T-helper 1 cell (primary cell): ENCODE measurements at places on chromosomes 11 and 22.

GRCh38 chr11:122633219-122633829, 22.2 kb upstream of the UBASH3B start:
- DNase-seq, result no peak

DNA sequence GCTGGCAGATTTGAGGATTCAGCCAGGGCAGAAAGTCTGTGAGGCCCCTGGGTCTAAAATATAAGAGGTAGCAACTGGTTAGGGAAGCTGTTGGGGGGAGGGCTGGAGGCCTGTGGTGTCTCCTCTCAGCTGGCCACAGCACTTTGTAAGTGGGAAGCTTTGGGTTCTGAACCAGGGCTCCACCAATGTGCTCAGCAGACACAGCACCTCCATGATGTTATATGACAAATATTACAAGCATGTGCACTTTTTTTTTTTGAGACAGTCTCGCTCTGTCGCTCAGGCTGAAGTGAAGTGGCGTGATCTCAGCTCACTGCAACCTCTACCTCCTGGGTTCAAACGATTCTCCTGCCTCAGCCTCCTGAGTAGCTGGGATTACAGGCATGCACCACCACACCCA, 8.0 kb downstream of the ARHGAP1 start:
- no peak for DNase-seq

GRCh38 chr11:61650781-61651571, 29.2 kb upstream of the DAGLA start:
- no peak for DNase-seq

- DNase-seq, result no peak
Observed at GRCh38 chr11:111194860-111195568, 50.5 kb upstream of the POU2AF2 start.

GRCh38 chr11:123406441-123407129, 23.5 kb upstream of the GRAMD1B start:
- peak; percentile 24 for DNase-seq

DNA sequence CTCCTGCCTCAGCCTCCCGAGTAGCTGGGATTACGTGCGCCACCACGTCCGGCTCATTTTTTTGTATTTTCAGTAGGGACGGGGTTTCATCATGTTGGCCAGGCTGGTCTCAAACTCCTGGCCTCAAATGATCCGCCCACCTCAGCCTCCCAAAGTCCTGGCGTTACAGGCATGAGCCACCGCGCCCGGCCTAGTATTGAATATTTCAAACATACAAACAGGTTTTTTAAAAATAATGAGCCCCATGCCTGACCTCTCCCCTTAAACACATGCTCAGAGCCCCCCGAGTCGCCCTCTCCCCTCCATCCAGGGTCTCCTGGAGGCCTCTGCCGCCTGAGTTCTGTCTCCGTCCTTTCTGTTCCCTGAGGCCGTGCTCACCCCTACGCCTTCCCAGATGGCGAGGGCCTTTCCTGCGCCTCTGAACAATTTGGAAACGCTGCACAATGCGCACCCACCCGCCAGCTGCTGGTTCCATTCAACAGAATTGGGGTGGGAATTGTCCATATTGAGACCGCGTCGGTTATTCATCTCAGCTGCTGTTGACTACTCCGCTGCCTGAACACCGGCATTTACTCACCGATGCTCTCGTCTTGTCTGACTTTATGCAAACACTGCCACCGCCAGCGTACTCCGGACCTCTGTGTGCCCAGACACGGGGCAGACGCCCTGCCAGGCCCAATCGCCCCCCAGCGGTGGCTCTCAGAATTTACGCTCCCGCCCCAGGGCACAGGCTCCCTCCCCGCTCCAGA, 13.6 kb upstream of the RNH1 start:
- DNase-seq, result no peak
